ENCODE measurements at places on chromosomes 5 and 9.

DNA sequence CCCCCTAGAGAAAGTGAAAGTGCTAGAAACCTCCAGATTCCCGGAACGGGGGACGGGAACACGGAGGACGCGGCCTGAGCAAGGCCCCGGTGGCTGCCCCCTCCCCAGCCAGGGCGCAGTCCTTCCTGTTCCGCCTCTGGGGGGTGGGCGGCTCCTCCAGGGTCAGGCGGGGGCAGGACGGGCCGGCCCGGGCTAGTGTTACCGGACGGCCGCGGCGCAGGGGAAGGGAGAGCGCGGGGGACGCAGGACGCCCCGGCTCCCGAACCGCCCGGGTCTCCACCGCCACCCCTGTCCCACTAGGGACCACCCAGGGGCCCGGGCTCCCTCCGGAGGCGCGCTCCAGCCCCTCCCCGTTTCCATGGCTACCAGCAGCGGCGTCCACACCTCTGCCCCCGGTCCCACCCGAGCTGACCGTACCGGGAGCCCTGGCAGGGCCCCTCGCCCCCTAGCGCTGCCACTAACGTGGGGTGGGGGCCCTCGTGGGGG lies 579 bp downstream of the SLC12A7 start:
- DNase-seq = no peak

GRCh38 chr5:78766412-78766762 lies 117.8 kb upstream of the LHFPL2 start:
- DNase-seq = no peak

- DNase-seq = no peak
These were observed 52.2 kb upstream of the TUT7 start for GRCh38 chr9:86406366-86406765.

DNA sequence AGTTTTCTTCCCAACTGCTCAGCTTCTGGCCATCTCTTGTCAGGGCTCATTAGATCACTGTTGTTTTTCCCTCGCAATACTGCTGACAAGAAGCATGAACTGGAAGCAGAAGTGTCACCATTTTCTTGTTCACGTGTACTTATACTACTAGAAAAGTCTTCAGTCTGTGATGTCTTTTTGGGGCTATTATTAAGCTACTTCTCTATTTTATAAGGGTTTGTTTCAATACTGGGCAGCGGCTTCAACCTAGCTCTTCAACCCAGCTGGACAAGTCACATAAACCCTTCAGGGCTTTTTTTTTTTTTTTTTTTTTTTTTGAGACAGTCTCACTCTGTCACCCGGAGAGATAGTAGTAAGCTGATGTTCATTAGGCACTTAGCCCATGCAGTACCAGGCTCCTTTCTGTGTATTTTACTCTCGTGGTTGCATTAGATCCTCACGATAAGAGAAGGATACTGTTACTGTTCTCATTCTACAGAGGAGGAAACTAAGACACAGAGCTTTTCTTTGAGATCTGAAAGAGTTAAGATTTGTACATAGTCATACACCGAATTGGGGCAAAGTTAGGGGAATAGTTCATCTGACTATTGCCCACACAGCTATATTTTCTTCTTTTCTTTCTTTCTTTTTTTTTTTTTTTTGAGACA lies 20.5 kb downstream of the RAPGEF1 start:
- no peak for DNase-seq

- DNase-seq = no peak
These were observed 80.2 kb upstream of the LIFR start for GRCh38 chr5:38636626-38637025.

DNA sequence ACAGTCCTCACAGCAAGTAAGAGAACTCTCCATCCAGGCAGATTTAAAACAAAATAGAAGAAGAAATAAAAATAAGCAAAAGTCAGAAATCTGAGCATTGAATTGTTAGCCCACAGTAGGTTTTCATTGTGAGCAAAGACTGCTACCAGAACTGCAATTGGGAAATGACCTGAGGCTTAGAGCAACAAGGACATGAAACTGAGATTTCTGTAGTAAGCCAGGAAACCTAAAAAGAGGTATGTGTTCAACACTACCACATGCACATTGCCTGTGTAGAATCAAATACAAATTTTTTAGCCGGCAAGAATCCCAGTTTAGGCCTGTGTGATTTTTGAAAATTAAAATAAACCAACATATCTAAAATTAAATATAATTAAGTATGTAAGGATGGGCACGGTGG lies 928.4 kb upstream of the WWC1 start:
- DNase-seq = no peak

DNA sequence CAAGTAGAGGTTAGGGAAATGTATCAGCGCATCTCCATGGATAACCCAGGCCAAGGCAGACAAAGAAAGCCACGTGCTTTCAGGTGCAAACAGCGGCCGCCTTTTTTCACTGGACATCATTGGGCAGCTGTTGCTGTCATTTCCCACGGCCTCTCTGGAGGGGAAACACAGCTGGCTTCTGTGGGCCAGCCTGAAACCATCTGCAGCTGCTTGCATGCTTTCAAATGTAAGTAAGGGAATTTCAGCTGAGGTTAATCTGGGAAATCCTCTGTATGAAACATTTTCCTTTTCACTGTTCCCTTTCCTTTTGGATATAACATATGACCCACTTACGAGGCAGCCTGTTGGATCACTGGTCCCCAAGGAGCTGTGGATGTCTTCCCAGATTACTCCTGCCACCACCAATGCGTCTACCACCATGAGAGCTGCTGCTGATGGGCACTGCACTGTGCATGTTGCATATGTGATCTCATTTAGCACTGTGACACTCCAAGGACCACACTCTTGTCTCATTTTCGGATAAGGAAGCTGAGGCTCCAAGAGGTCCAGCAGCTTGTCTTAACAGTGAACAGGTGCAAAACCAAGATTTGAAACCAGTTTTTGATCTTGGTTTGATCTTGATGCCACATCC lies 106.3 kb downstream of the C9orf152 start:
- DNase-seq = no peak

DNA sequence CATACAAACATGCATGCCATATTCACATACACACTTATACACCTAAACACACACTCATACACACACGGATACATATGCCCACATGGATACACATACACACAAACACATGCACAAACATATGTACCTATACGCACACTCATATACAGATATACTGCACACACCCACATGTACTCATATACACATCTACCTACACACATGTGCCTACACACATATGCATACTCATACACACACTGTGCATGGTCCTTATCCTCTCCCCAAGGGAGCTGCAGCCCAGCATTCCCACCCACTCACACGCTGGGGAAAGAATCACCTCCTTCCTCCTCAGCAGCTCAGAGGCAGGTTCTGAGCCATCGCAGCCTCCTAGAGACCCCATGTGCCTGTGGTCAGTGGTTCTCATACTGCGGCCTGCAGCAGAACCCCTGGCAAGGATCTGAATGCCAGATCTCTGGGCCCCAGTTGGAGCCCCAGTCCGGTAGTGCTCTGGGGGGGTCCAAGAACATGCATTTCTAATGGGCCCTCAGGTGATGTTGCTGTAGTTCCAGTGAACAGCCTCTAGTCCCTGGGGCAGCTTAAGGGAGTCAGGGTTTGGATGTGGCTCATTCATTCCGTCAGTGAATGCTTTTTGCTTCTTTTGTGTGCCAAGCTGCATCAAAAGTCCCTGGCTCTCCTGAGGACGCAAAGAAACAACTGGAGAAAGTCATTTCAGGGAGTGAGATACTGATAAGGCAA lies 39.0 kb downstream of the SEMA4D start:
- DNase-seq = no peak

GRCh38 chr9:135156525-135157510 lies 69.3 kb downstream of the OLFM1 start:
- no peak for DNase-seq

- DNase-seq = no peak
These were observed 11.1 kb downstream of the GPR21 start for GRCh38 chr9:123044586-123044985.

Measured in D721Med (cell line).